ENCODE measurements at places on chromosomes 6 and 20.

DNA sequence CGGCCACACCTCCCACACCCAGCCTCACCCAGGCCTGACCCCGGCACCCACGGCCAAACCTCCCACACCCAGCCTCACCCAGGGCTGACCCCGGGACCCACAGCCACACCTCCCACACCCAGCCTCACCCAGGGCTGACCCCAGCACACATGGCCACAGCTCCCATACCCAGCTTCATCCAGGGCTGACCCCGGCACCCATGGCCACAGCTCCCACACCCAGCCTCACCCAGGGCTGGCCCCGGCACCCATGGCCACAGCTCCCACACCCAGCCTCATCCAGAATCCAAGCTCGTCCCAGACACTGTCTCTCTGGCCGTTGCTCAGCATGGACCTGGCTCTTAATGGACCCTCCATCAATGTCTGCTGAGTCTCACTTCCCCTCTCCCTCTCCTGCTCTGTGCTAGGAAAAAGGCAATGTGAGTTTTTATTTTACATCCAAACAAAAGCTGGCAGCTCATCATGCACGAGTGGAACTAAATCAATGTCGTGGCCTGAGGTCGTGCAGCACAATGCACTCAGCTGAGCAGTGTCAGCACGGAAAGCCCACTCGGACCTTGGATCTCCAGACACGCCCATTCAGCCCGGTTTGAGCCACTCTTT lies 36.1 kb downstream of the NINL start:
- no peak for DNase-seq

GRCh38 chr20:63858393-63859165 lies 2.7 kb upstream of the ABHD16B start:
- DNase-seq = no peak

- DNase-seq = no peak
Measured at GRCh38 chr6:30889921-30890645, 5.8 kb downstream of the DDR1 start.

GRCh38 chr6:37050045-37050853 lies 44.8 kb downstream of the FGD2 start:
- no peak for DNase-seq

DNA sequence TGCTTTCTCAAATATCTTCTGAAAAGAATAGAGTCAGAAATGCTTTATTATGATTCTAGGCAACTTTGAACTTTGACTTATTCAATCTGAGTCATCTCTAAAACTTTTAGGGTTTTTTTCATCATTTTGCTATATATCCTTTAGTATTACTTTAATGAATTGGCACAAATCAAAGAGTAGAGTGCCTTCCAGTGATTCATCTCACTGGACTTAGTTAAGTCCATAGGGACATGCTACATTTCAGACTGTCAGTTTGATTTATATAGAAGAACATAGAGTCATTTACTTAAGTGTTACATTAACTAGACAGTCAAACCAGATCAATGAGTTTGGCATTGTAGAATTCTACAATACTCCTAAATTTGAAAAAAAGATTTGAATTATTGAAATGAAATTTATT lies 1235.7 kb upstream of the MAP3K7 start:
- no peak for DNase-seq

- no peak for DNase-seq
Measured at GRCh38 chr6:49934770-49935169, 29.2 kb downstream of the DEFB114 start.

DNA sequence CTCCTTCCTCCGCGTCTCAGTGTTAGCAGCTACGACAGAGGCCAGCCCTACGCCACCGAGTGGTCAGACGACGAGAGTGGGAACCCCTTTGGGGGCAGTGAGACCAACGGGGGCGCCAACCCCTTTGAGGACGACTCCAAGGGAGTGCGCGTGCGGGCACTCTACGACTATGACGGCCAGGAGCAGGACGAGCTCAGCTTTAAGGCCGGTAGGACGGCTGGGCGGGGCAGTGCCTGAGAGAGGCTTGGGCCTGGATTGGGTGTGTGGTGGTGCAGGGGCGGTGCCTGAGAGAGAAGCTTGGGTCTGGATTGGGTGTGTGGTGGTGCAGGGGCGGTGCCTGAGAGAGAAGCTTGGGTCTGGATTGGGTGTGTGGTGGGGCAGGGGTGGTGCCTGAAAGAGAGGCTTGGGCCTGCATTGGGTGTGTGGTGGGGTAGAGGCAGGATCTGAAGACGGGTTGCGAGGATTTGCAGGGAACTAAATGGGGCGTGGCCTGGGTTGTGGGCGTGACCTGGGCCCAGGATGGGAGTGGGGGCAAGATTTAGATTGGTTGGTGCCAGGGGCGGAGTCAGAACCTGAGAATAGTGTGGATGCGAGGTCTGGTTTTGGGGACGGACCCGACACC lies 24.4 kb downstream of the SPDEF start:
- DNase-seq = peak; percentile 84

DNA sequence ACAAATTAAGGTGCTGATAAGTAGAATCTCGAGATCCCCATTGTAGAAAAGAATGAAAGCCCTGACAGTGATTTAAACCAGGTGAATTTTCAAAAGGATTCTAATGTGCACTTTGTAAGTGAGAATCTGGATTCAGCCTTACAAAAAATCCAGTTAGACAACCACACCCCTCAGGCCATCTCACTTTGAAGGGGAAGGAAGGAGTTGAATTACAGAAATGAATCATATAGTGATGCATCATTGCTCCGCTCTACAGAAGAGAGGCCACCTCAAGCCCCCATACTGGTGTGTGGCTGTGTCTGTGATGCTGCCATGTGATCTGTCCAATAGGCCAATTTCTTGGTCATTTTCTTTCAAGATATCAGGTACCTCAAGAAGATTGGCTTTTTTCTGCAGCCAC lies 85.5 kb upstream of the NT5E start:
- no peak for DNase-seq

GRCh38 chr6:158769771-158770432 lies 49.3 kb downstream of the EZR start:
- no peak for DNase-seq

DNA sequence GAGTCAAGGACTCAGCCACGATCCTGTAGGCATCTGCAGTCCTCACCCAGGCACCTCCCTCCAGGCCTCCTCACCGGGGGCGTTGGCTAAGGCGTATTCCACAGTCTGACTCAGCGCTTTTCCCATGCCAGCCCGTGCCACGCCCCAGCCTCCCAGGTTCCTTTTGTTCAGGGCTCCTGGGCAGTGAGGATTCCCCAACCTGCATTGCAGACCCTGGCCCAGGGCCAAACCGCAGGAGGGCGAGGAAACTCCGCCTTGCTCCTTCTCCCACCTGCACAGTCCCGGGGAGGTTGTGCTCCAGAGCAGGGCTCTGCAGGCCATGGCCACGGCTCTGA lies 202.8 kb upstream of the CST7 start:
- DNase-seq = no peak

Data from iPS DF 19.7 (cell line).